ENCODE measurements at places on chromosomes 5 and 9. TPM values are rescaled to one million over a fixed set of nuclear protein-coding genes. Genes with fewer than 3 reads are reported as not detected.

GRCh38 chr5:62143268-62144229 lies 162.5 kb upstream of the KIF2A start:
- DNase-seq: no peak
- H3K36me3 ChIP-seq: no peaks in the 10 kb centered on the region

Gene TRIM52
- total RNA-seq: 17.3 TPM

Gene PCBD2
- 10.4 TPM for total RNA-seq

Gene SLC6A3
- total RNA-seq: 0.40 TPM

- H3K36me3 ChIP-seq: no peaks in the 10 kb centered on the region
- H3K4me1 ChIP-seq: peaks cover 3% of the 10 kb centered on the region
- H3K27ac ChIP-seq: no peak overlapping the region
Observed at GRCh38 chr9:98807814-98808195, 335 bp downstream of the GALNT12 start.

Data from ovary (tissue), 10 donors.